ENCODE measurements at places on chromosomes 6 and 20.

DNA sequence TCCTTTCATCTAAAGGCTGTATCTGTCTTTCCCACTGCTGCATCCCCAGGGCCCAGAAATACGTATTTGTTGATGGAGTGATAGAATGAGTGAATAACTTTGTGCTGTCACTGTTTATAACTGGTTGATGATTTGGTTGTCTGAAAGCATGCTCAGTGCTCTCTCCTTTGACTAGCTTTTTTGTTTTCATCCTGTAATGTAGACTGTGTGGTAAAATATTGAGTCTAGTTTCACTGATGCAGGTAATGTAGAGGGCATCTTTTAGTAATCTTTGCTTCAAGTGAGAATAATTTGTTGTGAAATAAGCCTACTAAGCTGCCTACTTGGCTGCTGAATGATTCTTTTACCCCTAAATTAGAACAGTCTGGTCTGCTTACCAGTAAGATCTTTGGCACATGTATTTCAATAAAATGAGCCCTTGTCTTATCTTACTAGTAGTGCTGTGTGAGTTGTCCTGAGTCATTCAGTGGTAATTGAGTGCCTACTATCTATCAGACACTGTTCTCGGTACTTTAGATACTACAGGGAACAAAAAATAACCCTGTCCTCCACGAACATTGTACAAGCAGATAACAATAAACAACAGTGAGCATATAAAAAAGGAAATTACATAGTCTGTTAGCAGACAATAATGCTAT, 39.9 kb downstream of the MAPK14 start:
- DNase-seq: no peak

GRCh38 chr20:33893314-33893713, 82.2 kb downstream of the CHMP4B start:
- DNase-seq: no peak

DNA sequence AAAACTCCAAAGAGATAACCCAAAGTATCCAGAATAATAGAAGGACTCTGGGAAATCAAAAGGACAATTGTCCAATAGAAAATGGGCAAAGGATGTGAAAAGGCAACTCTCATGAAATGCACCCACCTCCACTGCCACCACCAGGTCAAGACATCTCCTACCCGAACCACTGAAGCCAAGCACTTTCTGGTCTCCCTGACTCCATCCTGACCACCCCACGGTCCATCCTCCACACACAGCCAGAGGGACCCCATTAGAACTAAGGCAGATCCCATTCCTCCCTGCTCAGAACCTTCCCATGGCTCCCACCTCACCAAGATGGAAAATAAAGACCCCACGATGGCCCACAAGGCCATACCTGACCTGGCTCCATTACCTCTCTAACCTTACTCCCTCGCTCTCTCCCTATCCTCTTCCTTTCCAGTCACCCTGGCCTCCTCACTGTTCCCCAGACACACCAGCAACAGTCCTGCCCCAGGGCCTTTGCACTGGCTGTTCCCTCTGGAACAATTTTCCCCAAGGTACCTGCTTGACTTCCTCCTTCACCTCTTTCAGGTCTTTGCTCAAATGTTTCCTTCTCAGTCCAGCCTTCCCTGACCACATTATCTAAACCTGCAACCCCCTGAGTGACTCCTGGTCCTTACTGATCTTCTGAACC, 108.1 kb downstream of the PREX1 start:
- no peak for DNase-seq

DNA sequence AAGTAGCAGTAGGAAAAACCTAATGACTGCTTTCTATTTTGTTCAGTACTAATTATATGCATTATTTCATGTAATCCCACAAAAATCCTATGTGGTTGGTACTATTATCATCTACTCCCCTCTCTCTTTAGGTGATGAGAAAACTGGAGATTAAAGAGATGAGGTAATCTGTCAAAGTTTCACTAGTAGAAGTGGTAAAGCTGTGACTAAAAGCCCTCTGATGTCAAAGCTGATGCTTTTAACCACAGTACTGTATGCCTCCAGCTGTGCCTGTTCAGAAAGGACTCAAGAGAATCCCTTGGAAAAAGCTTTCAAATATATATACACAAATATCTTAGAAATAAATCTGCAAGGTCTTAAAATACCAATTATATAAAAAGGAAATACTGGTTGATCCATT, 38.0 kb downstream of the PHIP start:
- no peak for DNase-seq

DNA sequence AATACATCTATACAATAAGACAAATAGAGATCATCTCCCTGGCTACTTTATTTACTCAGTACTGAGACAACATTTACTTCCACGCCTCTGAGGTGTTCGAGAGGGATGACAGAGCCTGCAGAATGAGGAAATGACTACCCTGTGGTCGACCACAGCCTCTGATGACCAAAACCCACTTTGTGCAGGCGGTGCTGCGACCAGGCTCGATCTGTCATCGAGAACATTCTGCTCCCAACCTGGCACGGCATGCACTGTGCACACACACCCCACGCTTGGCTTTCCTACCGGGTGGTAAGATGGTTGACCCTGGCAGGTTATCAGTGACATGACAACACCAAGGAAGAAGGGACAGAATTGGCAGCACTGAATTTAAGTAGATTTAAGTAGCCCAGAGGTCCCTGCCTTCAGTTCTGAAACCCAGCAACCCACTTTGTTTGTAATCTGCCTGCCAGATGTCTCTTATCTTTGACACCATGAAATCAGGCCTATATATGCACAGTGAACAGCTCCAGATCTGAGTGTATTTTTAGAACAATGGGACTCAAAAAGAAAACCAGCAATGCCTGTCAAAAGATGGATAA, 42.6 kb downstream of the TTI1 start:
- peak; percentile 54 for DNase-seq

DNA sequence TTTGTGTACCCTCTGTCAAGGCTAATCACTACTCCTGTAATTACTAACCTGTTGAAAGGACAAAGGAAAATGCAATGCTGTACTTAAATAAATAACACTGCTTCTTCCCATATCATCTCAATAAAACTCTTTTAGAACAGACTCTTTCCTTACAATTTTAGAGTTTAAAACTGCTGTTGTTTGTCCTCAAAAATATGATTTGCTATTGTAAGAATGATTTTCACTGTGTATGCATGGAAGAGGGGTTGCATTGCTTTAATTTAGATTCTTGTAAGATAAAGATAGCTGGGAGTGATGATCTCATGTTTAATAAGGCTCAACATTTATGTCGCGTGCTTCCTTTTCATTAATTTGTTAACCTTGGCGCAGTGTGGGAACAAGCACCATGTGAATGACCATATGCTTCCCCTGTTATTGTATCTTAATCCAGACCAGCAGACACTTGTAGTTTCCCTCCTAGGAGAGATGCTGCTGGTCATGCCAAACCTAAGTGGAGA, 89.8 kb upstream of the ATXN1 start:
- no peak for DNase-seq

GRCh38 chr6:160093061-160093460, 28.6 kb upstream of the SLC22A1 start:
- no peak for DNase-seq

DNA sequence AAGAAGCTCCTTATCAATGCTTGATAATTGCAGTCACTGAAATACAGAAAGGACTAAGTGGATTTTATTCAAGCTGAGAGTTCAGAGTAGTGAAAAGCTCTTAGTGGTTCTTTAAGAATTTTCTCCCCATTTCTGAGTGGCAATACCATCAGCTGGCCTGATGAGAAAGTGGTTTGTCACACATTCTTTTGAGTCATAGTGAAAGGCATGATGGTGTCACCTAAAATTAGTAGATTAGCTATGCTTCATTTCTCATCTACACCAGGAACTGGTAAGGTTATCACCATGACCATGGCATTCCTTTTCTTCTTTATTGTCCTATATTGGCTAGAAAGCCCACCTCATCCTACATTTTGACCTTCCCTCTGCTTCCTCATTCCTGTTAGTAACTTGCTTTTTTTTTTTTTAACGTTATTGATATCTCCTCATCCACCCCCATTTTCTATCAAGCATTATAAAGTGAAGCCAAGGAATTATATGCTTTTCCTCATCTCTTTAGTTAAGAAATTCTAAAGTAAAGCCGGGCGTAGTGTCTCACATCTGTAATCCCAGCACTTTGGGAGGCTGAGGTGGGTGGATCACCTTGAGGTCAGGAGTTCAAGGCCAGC, 67.4 kb upstream of the LOC128125822 start:
- DNase-seq: no peak

DNA sequence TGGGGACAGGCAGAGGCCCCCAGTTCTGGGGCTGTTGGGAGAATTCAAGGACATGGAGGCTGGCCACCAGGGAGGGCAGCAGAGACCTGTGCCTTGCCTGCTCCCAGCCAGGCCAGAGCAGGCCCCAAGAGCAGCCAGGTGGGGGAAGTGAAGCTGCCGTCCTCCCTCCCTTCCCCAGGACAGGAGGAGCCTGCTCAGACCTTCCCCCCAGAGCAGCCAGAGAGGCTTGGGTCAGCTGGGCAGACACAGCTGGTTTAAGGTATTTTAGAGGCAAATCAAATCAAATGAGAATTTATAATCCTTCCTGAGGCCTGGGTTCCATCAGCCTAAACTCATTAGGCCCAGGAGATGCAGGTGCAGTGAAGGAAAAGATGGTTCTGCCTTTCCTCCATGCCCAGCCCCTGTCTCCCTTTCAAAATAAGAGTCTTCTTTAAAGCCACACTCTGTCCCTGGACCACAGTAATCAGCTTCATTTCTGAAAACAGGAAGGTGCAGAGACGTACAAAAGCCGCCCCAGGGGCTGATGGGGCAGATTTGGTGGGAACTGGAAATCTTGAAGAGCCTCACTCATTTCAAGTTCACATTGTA, 21.7 kb downstream of the BMP7 start:
- no peak for DNase-seq

- no peak for DNase-seq
These were observed 112.8 kb downstream of the TOX2 start for GRCh38 chr20:44027343-44028002.

- DNase-seq: no peak
These were observed 89.9 kb upstream of the NEDD9 start for GRCh38 chr6:11322252-11322885.

DNA sequence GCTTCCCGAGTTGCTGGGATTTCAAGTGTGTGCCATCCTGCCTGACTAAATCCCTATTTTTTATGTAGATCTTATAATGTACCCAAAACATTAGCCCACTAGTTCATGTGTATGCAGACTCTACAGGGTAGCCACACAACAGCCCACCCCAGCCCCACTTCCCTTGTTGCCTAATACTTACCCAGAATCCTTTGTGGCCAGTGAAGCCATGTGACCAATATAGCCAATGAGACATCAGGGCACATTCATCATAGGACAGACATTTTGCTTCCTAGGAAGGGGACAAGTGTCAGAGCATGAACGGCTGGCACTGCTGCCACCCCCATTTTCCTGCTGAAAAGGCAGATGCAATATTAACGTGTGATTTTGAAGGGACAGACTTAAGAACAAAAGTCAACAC, 36.0 kb upstream of the TCP11 start:
- DNase-seq: no peak

- no peak for DNase-seq
These were observed 14.8 kb downstream of the PTPRK start for GRCh38 chr6:128505603-128506002.

- no peak for DNase-seq
These were observed 52.2 kb upstream of the CHRNA4 start for GRCh38 chr20:63413323-63413722.

DNA sequence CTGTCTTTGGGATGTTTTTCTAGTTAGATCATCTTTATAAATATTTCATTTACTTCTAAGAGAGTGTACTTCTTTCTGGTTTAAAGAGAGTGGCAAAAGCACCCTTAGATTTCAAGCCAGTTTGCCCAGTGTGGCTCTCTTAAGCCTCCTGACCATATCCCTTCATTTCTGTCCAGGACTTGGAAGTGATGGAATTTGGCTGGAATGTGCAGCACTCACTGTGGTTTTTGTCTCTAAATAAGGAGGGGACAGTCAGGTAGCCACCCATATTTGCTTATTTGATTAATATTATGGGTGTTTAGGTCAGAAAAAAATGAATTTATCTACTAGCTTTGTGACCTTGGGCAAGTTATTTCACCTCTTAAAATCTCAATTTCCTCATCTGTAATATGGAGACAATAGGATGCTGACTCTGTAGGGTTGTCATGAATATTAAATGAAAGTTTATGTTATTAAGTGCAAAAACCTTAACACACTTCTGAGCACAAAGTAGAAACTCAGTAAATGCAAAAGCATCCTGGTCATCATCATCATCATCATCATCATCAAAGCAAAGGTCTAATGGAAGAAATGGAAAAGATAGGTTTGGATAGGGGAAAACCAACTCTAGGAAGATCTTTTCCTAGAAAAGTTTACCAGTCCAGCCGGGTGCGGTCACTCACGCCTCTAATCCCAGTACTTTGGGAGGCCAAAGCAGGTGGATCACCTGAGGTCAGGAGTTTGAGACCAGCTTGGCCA, 3.1 kb downstream of the CRYBG1 start:
- no peak for DNase-seq

DNA sequence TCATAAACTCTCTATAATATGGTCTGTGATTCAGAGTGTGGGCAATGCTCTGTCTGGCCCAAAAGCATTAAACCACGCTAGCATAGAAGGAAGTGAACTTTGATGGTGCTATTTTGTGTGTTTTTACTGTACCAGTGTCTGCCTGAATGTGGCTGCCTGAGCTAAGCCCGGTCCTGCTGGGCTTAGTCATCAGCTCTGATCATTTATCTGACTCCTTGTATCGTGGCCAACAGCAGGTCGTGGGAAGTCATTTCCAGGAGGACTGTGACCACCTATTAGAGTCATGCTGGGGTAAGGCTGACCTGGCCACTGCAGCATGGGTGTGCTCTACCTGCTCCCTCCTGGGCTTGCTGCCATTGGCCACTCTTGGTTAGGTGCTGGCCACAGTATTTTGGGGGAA, 239.1 kb upstream of the CEP162 start:
- no peak for DNase-seq

- no peak for DNase-seq
These were observed 1168.4 kb upstream of the CITED2 start for GRCh38 chr6:140542863-140543262.

DNA sequence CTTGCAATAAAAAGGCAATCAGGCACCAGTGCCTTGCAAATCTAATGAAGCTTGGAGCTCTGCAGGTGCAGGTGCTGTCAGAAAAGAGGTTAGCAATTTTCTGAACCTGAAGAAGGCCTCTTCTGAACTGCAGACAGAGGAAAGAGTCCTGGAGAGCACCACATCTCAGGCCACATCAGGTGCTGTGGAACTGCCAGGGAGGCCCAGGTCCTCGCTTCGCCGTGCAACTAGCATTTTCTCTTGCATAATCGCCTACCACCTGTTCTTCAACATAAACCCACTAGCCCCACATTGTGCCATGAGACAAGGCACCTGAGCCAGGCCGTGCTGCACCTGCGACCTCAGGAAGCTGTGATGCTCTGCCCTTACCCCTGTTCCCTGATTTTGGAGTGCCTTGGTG, 187.6 kb downstream of the DTNBP1 start:
- no peak for DNase-seq

DNA sequence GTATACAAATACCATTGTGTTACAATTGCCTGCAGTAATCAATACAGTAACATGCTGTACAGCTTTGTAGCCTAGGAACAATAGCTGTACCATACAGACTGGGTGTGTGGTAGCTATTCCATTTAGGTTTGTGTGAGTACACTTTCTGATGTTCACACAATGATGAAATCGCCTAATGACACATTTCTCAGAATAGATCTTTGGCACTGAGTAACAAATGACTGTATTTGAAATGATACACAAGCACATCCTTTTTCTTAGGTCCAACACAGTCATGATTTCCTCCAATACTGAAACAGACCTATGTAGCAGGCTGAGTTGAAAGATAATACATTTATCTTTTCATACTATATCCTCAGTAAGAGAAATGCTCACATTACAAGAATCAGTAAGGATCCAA, 13.9 kb downstream of the KHDRBS2 start:
- DNase-seq: no peak

GRCh38 chr6:654136-654535, 2.8 kb downstream of the HUS1B start:
- no peak for DNase-seq

- no peak for DNase-seq
These were observed 123.2 kb downstream of the KHDRBS2 start for GRCh38 chr6:62162858-62163257.

All from activated CD4-positive, CD25-positive, alpha-beta regulatory T cell treated with anti-CD3 and anti-CD28 coated beads, Interleukin-2, amount 50 U/mL, for 72 hours (primary cell).